Stimulated activated CD8-positive, alpha-beta memory T cell treated with anti-CD3 and anti-CD28 coated beads, Interleukin-2, amount 100 ng/mL, for 1 hour (primary cell): ENCODE measurements at places on chromosomes 16 and 17.

GRCh38 chr17:50479522-50480141 lies 972 bp downstream of the RSAD1 start:
- peak; percentile 44 for DNase-seq

DNA sequence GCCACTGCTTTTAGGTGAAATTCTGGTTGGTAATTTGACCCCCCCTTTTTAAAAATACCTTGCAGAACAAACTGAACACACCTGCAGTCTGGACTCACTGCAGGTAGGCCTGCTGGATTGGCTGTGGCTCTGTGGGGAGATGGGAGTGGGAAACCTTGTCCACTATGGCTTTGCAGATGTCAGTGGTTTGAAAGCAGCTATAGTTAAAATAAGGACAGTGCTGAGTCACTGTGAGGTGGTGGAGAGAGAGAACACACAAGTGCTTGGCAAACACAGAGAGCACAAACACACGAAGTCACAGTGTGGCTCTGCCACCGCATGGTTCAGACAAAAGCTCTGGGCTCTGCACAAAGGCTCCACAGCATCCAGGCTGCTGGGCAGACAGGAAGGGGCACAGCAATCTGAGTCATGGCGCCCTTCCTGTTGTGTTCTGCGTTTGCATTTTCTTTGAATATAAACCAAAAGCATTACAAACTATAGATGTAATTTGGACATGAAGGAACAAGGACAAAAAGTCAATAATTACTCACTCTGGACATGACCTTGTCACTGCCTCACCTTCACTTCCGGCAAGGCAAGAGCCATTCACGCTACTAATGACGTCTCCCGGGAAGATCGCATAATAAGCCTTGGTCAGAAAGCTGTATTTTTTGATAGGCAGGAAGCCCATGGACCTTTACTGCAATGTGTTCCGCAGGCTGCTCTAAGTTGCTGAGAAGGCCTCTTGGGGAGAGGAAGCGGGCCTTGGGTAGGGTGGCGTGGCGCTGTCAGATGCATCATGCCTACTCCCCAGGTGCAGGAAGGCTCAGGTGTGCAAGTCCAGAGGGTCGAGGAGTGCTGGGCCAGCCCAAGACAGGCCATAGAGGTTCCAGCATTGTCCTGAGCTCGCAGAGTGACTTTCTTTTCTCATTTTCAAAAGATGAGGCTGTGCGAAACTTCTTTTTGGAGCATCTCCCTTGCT lies 60.1 kb upstream of the MED9 start:
- DNase-seq: no peak

DNA sequence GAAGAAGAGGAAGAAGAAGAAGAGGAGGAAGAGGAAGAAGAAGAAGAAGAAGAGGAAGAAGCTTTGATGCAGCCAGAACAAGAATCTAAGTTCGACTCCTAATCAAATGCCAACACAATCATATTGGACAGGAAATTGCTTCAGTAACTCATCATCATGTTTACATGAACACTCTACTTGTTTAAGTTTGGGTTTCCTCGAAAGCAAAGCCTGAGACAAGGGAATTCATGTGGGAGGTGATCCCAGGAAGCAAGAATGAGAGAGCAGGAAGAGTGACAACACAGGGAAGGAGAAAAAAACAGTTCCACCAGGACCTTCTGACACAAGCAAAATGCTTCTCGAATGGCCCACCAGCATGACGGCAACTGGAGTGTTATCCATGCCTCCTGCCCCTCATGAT lies 279.0 kb downstream of the PMP22 start:
- DNase-seq: no peak

DNA sequence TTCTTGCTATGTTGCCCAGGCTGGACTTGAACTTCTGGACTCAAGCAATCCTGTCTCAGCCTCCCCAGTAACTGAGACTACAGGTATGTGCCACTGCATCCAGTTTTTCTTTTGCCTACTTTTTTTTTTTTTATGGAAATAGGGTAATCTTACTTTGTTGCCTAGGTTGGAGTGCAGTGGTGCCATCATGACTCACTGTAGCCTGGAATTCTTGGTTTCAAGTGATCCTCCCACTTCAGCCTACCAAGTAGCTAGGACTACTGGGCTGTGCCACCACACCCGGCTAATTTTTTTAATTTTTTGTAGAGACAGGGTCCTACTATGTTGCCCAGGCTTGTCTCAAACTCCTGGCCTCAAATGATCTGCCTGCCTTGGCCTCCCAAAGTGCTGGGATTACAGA lies 10.0 kb downstream of the LRRC36 start:
- DNase-seq: no peak

GRCh38 chr16:66335704-66336329 lies 30.7 kb upstream of the CDH5 start:
- no peak for DNase-seq

DNA sequence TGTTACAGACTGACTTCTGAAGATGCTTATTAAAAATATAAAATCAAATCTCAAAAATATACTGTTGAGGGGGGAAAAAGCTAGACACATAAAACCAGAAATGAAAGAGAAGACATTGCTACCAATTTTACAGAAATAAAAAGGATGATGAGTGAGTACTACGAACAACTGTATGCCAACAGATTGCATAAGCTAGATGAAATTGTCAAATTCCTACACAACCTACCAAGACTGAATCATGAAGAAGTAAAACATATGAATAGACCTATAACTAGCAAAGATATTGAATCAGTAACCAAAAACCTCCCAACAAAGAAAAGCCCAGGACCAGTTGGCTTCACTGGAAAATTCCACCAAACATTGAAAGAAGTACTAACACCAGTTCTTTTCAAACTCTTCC lies 3.5 kb upstream of the CAPNS2 start:
- no peak for DNase-seq

DNA sequence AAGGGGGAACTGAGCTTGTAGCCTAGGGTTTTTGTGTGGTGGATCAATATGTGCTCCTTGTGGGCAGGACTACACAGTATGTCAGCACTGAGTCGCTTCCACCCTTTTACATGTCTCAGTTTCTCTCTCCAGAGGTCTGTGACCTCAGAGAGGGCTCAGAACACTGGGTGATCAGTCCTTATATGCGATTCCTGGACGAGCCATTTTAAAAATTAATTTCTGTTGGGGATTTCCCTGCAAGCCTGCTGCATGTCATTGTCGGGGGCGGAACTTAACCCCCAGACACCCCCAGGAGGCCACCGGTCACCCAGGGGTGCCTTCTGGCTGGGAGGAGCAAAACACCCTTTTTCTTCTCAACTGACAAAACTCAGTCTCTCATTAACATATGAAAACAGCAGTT lies 14.1 kb downstream of the DHRS7B start:
- no peak for DNase-seq

GRCh38 chr16:65783709-65784474 lies 582.6 kb upstream of the CDH5 start:
- DNase-seq: no peak

DNA sequence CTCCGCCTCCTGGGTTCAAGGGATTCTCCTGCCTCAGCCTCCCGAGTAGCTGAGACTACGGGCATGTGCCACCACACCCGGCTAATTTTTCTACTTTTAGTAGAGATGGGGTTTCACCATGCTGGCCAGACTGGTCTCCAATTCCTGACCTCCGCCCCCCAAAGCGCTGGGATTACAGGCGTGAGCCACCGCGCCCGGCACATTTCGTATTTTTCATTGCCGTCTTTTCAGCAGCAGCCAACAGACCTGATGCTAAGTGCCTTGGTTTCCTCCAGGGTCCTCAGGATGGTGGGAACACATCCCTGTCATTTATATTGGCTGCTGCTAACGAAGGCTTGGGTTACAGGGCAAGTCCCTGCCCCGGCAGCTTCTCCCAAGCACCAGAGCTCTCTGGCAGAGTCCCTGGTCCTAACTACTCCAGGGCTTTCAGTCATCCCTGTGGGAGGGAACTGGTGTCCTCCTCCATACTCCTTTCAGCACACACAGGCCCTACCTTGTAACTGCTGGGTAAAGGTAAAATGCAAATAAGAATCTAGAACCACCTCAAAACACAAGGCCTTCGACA lies 1.5 kb upstream of the RNF157 start:
- no peak for DNase-seq

DNA sequence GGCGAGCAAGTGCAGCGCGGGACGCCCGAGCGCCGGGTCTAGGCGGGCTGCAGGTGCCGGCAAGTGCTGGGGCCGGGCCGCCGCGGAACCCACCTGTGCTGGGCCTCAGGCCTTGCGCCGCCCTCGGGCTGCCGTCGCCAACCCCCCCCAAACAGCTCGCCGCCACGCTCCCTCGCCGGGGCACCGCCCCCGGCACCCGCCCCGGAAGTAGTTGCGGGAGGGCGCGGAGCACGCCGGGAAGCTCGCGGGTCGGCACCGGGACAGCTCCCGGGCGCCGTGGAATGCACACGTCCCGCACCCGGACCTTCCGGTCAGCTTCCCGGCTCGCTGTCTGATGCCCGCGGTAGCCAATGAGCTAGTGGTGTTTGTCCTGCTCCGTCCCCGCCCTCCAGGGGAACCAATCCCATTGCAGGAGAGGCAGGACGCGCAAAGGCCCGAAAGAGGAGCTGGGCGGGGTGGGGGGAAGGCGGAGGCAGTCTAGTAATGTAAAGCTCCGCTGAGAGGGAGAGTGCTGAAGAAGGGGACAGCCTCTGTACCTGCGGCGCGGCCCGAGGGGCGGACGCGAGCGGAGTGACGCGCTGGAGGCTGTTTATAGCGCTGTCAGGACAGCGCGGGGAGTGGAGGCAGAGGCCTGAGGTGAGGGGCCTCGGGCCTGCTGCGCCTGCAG lies at the start of the genes ANKS3 and DNAAF8:
Gene ANKS3, minus strand, starts transcription at position 209 of the 667 bp plus-strand sequence. CDS start 4,122 bp downstream, outside the sequence.
Gene DNAAF8, plus strand, starts transcription at position 475 of the 667 bp plus-strand sequence. CDS start 1,978 bp downstream, outside the sequence.
- peak; percentile 59 for DNase-seq

DNA sequence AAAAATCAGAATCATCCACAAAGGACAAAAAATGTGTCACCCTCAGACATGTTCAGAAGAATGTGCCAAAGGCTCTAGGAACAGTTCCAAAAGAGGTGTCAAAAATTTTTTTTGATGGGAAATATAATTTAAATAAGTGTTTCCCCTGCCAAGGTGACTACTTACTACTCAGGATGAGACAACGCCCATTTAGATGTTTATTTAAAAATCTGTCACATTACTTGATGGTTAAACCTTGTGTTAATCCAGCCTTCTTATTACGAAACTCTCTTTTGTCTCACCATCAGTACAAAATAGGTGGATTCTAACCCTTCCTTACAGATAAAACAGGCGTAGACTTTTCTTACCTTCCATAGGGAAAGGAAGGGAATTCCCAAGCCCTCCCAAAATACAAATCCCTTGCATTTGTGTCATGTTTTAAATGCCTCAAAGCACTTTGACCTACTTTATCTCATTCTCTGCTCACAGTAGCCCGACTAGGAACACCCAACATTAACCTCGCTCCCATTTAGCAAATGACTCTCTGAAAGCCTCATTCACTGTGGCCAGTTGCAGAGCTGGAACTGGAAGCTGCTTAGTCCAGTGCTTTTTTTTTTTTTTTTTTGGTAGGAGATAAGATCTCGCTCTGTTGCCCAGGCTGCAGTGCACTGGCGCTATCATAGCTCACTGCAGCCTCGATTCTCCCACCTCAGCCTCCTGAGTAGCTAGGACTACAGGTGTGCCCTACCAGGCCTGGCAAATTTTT lies 5.8 kb upstream of the GNA13 start:
- no peak for DNase-seq

DNA sequence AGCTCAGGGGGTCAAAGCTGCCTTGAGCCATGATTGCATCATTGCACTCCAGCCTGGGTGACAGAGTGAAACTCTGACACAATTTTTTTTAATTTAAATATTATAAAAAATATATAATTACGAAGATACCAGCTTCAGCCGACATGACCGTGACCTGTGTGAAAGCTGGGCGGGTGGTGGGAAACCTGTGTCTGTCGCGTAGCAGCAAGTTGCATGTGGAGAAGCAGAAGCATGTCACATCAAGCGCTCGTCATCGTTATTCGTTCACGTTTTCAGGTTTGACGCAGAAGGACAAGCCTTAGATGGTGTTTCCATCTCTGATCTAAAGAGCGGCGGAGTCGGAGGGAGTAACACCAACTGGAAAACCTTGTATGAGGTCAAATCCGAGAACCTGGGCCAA lies 53.7 kb downstream of the RPA1 start:
- no peak for DNase-seq

DNA sequence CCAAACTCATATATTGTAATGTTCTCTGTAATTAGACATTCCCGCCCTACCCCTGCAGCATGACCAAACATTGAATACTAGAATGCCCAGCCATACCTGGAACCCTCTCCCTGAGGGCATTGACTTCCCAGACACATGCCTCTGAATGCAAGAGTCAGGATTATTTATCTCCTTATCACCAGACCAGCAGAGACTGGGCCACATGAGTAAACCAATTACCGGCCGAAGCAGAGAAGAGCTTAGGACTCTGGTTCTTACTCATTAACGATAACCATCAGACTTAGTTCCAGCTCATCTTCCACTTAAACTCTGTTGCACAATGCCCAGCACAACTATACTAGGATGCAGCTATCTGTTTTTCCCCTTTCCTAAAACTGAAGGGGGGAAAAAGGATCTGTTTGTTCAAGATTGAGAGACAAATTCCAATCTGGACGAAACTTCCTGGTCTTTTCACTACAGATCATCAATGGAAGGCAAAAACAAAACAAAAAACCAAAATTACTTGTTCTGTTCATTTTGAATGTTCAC lies 88.2 kb upstream of the CORO6 start:
- DNase-seq: no peak

- DNase-seq: no peak
Observed at GRCh38 chr16:11384956-11385586, 39.8 kb downstream of the RMI2 start.

DNA sequence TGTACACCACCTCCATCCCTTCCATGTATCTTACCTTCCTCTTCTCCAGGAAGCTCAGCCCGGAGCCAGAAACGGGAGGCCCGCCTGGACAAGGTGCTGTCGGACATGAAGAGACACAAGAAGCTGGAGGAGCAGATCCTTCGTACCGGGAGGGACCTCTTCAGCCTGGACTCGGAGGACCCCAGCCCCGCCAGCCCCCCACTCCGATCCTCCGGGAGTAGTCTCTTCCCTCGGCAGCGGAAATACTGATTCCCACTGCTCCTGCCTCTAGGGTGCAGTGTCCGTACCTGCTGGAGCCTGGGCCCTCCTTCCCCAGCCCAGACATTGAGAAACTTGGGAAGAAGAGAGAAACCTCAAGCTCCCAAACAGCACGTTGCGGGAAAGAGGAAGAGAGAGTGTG lies 756 bp upstream of the MVP start:
- no peak for DNase-seq

- no peak for DNase-seq
Observed at GRCh38 chr16:71423865-71424264, 18.0 kb downstream of the TLE7 start.

GRCh38 chr16:72029567-72030271 lies 21.2 kb downstream of the DHODH start:
- no peak for DNase-seq

DNA sequence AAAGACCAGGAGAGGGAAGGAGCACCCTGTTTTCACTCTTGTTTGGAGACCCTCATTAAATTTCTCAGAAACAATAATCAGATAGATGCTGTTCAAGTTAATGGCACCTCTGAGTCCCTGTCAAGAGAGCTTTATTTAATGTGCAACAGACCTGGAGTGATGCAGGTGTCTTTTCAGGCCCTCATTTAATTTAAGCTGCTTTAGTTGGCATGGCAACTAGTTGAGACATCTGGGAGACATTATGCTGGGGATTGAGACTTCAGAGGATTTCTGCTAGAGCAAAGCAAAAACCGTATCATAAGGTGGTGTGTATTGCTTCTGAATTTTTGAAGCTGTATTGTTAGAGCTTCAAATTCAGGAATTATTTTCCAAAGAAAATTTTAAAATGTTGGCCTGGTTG lies 108.5 kb downstream of the NLK start:
- no peak for DNase-seq

- no peak for DNase-seq
Observed at GRCh38 chr16:59252317-59252716, 518.2 kb upstream of the GOT2 start.

- no peak for DNase-seq
Observed at GRCh38 chr17:37642681-37643080, 565 bp downstream of the DDX52 start.
